Head of caudate nucleus (tissue), 42 donors: ENCODE measurements at places on chromosomes 5 and 9.
A peak's percentile ranks its signal among the peaks of the same experiment; 100 is the strongest.

DNA sequence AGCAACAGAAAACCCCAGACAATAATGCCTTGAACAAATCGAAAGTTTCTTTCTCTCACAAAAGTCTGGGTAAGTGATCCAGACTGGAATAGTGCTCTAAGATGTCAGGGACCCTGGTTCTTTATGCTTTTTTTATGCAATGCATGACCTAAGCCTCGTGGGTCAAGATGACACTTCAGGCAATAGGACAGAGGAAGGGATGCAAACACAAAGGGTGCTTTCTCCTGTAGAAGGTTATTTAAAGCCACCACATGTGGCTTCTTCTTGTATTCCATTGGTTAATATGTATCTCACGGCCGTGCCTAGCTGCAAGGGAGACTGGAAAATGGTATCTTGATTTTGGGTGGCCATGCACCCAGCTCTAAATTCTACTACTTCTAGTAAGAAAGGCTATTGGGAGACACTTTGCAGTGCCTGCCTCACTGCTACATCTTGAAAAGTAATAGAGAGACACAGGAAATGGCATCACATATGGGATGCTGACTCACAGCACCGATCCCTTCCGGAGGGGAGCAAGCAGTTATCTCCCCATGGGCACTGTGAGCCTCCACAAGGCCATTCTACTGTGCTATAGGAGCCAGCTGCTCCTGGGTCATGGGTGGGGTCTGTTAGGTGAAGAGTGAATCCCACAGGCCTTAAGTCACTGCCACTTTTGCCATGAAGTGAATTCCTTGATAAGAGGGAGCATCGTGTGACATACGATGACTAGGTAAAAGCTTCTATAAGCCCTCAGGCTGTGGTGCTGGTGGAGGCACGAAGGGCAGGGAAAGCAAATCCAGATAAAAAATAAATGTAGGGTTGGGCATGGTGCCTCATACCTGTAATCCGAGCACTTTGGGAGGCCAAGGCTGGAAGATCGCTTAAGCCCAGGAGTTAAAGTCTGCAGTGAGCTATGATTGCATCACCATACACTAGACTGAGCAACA lies 32.5 kb upstream of the RAB14 start:
- no peak for DNase-seq

GRCh38 chr9:85163415-85163814 lies 493.9 kb downstream of the NTRK2 start:
- DNase-seq, result no peak

- DNase-seq, result peak; percentile 77
Measured at GRCh38 chr5:123036391-123037103, at the start of gene PPIC. TSS of gene PPIC (minus strand) at chr5:123036725. CDS start at chr5:123036625, 100 bp downstream.

- no peak for DNase-seq
Measured at GRCh38 chr5:142789206-142789605, 19.0 kb downstream of the ARHGAP26 start.

GRCh38 chr9:36813154-36813553 lies 220.9 kb downstream of the PAX5 start:
- no peak for DNase-seq

GRCh38 chr9:3447143-3447542 lies 78.7 kb downstream of the RFX3 start:
- DNase-seq, result no peak

DNA sequence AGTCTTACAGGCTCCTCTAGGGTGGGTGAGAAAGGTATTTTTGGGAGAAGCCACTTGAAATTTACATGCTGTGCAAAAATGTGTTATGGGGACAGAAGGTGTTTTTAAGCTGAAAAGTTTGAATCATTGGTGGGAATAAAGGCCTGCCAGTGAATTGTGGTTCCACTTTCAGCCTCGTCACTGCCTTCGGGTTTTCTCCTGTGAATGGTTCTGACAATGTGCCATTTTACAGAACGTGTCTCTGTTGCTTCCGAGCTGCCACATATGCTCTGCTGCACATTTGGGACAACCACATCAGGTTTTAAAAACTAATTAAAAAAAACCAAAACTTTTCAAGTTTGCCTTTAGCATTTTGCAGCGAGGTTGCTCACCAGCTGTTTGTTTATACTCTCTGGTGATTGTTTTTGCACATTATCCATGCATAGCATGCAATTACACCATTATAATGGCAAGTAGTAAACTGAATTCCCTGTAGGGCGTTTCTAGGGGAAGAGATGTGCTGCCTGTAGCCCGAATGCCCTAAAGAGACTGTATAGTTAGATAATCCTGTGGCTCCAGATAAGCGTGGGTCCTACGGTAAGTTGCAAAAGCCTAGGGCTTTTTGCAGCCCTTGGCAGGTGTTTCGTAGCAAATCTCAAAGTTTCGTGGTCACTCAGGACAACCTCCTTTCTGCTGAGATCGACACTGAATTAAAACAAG lies 40.1 kb upstream of the SUB1 start:
- DNase-seq, result no peak

DNA sequence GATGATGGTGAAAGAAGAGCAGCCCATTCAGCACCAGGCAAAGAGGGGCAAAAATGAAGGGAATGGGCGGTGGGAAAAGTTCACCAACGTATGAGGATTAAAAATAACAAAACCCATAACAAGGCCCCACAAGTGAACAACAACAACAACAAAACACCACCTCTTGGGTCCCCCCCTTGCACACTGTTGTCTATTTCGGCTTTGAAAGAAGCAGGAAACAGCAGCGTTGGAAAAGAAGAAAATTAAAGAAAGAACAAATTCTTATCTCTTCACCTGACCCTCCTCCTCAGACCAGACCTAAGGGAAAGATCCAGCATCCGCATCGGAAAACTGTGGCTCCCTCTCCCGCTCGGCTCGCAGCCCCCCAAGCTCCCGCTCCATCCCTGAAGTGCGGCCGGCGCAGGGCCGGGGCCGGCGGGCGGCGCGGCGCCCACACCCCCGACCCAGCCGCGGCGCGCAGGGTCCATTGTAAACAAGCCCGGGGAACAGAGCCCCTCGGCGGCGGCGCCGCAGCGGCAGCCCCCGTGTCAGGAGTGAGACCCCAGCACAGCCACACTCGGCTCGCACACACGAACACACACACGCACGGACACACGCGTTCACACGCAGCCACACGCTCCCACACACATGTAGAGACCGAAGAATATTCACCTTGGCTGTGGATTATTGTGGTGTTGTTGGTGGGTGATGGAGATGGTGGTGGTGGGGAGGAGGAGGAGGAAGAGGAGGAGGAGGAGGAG lies 535 bp downstream of the RFX3 start:
- DNase-seq, result no peak
